Kidney epithelial cell (primary cell): ENCODE measurements at places on chromosomes 7 and 10. TPM values are rescaled to one million over a fixed set of nuclear protein-coding genes. Genes with fewer than 3 reads are reported as not detected.
A peak's percentile ranks its signal among the peaks of the same experiment; 100 is the strongest.

The TAS2R38 gene
- total RNA-seq = not detected in 2 replicates

The SUV39H2 gene
- total RNA-seq = 6.9 and 11.7 TPM in 2 replicates

The ANKRD16 gene
- 7.0 and 7.9 TPM in 2 replicates for total RNA-seq

The RNLS gene
- total RNA-seq = 24.7 and 25.9 TPM in 2 replicates

The PI4K2A gene
- total RNA-seq = 37.6 and 38.3 TPM in 2 replicates

The CPED1 gene
- 3.1 and 3.2 TPM in 2 replicates for total RNA-seq

The CCDC172 gene
- total RNA-seq = not detected in 2 replicates

The AQP1 gene
- 1.6 and 2.5 TPM in 2 replicates for total RNA-seq

The COMTD1 gene
- total RNA-seq = 22.0 and 35.9 TPM in 2 replicates

- DNase-seq = no peak
Measured at GRCh38 chr7:109259151-109259550, 689.5 kb downstream of the DNAJB9 start.

DNA sequence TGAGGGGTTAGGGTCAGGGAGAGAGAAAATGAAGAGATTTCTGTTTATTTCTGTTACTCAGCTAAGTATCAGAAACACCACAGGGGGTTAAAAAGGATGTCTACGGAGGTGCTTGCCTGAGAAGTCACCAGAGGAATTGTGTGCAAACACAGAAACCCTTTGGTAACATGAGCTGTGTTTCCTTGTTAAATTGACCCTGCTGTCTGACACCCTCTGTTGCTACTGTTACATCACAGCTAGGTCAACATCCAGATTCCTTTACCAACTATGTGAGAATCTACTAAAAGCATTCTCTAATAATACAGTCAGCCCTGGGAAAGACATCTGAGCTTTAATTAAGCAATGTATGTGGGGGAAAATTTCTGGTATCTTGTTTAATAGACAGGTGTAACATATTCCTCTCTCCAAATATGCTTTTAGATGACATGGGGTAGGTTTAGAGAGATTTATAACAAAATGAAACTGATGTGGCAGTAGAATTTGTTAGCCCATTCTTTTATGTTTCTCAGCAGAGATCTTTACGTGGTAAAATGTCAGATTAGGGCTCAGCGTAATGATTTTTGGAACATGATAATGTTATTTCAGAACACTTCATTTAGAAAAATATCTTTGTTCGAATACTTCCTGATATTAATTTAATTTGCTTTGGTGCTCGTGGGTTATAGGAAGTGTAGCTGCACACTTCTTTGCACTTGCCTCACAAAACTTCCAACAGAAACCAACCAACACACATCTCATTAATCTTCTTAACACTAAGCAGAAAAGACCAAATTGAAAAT lies 168.0 kb upstream of the AHR start:
- DNase-seq = peak; percentile 79

DNA sequence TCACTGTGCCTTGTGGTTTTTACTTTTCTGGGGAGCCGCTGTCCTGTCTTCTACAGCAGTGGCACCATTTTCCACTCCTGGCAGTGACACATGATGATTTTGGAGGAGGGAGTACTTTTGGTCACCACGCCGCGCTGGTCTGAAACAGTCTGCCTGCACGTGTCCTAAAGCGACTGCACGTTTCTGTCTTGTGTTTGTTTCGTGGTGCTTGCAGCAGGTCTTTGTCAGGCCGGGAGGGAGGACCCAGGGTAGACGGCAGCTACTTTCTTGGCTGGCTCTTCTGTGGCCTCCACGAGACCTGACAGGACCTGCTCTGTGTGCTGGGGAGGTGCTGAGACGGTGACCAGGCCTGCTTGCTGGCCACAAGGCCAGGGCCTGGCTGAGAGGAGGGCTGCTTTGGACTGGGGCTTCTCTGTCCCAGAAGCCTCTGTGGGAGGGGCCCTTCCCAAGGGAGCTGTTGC lies 82.0 kb downstream of the GLRX3 start:
- DNase-seq = no peak

GRCh38 chr10:79244841-79245504 lies 102.3 kb upstream of the PPIF start:
- DNase-seq = no peak

GRCh38 chr7:13279854-13280435 lies 592.5 kb downstream of the ARL4A start:
- no peak for DNase-seq

DNA sequence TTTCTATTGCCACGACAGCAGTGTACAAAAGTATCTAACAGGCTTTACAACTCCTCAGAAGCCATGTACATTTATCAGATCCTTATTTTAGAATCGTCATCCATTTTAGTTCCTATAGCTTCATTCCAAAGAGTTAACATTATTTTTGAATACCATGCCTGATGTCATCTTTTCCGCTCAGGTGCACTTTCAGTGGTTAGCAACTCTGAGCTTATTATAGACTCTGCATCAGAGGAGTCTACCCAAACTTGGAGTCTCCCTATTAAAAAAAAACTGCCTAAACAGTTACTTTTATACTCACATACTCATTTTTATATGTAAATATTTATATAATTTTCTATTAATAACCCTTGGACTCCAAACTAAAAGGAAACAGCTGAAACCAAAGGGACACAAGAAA lies 31.6 kb upstream of the PRSS37 start:
- DNase-seq = no peak

DNA sequence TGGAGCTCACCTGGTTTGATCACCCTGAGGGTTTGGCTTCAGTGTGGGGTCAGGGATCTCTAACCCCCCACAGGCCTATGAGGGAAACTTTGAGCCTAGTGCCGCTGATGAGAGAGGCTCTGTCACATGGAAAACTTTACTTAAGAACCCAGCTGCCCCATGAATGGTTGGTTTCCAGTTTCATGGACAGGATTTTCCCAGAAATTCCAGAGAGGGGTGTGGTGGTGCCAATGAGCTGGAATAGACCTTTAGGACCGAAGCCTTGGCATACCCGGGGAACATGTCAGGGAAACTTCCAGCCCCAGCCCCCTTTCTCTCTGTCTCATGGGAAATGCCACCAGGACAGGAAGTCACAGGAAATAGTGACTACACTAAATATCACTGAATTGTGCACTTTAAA lies 36.9 kb downstream of the AKR1B1 start:
- DNase-seq = no peak

DNA sequence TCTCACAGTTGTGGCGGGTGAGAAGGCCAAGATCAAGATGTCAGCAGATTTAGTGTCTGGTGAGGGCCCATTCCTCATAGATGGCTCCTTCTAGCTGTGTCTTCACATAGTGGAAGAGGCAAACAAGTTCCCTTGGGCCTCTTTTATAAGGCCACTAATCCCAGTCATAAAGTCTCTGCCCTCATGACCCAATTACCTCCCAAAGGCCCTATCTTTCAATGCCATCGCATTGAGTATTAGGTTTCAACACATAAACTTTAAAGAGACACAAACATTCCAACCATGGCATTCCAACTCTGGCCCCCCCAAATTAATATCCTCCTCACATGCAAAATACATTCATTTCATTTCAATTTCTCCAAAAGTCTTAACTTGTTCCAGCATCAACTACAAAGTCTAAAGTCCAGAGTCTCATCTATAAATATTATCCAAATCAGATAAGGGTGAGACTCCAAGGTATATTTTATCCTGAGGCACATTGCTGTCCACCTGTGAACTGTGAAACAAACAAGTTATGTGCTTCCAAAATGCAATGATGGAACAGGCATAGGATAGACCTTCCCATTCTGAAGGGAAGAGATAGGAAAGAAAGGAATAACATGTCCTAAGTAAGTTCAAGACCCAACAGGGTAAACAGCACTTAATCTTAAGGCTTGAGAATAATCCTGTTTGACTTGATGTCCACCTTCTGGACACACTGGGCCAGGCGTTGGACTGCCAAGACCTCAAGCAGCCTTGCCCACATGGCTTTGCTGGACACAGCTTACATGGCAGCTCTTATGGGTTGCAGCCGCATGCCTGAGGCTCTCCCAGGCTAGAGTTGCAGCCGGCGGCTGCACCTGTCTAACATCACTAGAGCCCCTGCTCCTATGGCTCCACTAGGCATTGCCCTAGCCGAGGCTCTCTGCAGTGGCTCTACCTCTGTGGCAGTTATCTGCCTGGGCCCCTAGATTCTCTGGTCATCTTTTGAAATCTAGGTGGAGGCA lies 312.8 kb downstream of the TNS3 start:
- DNase-seq = no peak

DNA sequence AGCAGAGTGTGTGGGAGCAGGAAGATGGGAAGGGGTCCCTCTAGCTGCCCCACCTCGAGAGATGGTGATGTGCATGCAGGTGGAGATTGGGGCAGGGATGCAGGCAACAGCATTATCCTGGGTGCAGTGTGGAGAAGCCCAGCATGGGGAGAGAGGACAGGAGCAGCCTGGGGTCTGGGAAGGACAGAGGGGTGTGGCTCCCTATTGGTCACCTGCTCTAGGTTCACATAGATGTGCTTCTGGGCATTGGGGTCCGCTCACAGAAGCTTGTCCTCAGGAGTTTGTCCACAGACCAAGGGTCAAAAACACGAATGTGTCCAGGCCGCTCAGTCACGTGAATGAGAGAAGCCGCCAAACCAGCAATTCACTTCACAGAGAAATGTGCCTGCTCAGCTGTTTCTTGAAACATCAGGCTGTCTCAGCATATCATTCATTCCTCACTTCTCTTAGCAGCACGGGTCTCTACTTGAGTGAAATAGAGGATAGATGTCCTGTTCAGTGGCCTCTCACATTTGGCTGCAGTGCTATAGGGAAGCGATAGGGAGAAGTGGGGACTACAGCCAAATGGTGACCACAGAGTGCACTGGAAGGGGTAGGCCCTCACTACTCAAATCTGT lies 11.5 kb upstream of the SLC29A3 start:
- DNase-seq = no peak

DNA sequence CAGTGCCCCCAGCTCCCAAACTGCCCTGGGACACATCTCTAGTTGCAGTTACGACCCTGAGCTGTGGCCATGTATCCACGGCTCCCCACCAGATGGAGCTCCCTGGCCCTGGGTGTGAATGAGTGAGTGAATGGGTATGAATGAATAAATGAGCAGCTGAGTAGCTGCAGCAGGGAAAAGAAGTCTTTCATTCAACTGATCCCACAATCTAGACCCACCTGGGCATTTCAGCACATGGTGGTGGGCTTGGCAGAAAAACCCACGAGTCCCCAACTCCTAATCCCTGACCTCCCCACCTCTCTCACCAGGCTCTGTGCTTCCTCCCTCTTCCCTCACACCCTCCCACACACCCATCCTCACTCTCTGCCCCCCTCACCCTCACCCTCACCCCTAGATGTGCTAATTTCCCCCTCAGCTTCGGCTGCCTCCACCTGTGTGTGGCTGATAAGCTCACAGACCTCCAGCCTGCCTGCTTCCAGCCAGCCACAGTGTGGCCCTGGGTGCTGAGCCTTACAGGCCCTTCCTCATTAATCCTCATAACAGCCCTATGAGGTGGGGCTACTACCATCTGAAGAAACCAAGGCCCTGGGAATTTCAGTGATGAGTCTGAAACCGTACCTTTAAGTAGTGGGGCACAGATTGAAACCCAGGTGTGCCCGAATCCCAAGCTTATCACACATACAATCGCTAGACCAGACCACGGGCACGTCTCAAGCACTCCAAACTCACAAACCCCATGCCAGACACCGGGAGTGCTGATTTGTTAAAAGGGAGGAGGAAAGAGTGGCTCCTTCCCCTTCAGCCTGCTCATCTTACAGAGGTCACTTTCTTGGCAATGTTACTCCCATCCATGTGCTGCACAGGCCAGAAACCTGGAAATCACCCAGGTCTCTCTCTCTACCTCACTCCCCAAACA lies 2.2 kb upstream of the ATP6V1F start:
- DNase-seq = no peak

- no peak for DNase-seq
Measured at GRCh38 chr10:113865901-113866300, 11.4 kb downstream of the NHLRC2 start.

- no peak for DNase-seq
Measured at GRCh38 chr10:84261236-84261915, 16.5 kb downstream of the RGR start.

DNA sequence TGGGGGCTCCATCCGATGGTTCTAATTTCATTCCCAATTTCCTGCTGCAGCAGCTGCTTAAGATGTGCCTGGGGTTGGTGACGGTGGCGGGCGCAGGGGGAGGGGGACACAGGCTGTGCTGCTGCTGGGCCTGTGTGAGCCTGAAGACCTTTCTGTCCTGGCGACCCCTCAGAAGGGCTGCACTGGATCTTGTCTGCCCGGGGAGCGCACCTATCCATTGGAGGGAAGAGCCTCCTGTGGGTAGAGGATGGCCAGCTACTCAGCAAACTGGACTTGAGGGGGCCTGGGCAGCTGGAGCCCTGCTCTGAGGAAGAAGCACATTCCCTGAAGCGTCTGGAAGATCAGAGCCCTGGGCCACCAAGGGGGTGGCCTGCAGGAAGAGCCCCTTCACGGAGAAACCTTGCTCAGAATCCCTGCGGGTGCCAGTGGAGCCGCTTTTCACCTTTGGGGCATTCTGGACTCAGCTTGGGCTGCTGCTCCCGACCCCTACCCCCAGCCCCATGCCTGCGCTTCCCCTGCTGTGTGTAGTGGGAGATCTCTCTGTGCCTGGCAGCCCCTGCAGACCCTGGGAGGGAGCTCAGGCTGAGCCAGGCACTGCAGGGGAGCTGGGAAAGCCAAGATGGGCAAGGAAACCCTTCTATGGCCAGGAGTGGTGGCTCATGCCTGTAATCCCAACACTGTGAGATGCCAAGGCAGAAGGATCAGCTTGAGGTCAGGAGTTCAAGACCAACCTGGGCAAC lies 17.8 kb downstream of the LDB3 start:
- DNase-seq = no peak

DNA sequence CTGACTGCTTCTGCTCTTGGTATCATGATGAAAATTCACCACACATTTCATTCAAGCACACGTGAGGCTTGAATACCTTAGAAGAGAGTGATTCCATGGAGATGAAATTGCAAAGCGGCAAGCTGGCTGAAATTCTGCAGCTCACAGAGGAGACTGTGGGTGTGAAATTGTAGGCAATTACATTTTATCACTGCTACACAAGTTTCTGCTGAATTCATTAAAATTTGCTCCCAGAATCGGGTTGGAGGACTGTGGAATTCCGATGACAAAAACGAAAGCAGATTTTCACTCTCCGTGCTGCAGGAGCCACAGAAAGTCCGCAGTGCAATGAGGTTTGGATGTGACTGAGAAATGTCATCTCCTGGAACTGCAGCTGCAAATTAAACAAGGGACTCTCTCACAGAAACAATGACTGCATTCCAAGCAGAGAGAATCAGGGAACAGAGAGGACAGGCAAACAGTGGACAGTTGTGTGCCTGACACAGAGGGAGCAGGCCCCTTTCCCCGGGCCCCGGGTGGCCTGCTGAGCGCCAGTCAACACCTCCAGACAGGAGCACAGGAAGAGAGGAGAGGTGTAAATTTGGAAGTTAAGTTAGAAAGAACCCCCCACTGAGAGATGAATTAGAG lies 109.1 kb downstream of the C10orf90 start:
- DNase-seq = no peak
